ENCODE measurements at places on chromosomes 4 and X.

GRCh38 chrX:37905436-37906147, 58.2 kb upstream of the DYNLT3 start:
- DNase-seq, result peak; percentile 52

- DNase-seq, result no peak
Observed at GRCh38 chrX:119667111-119667878, 25.7 kb downstream of the SEPTIN6 start.

GRCh38 chr4:98226396-98226795, 34.8 kb upstream of the RAP1GDS1 start:
- no peak for DNase-seq

DNA sequence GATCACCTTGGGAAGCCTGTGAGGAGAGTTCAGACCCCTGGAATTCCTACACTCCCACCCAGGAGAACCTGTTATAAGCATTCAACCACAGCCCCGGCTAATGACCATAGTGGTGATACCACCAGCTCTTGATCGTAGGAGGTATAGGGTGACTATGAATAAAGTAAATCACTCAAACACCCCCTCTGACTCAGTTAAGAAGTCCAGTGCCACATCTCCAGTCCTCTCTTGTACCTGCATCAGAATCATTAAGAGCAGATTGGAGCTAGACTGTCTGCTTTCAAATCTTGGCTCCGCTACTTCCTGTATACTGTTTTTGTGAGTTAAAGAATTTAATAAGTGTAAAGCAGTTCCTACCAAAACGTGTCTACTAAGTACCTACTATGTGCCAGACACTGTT, 565.1 kb upstream of the DIPK2B start:
- DNase-seq, result no peak

- DNase-seq, result no peak
Observed at GRCh38 chr4:105496899-105497298, 23.0 kb upstream of the PPA2 start.

DNA sequence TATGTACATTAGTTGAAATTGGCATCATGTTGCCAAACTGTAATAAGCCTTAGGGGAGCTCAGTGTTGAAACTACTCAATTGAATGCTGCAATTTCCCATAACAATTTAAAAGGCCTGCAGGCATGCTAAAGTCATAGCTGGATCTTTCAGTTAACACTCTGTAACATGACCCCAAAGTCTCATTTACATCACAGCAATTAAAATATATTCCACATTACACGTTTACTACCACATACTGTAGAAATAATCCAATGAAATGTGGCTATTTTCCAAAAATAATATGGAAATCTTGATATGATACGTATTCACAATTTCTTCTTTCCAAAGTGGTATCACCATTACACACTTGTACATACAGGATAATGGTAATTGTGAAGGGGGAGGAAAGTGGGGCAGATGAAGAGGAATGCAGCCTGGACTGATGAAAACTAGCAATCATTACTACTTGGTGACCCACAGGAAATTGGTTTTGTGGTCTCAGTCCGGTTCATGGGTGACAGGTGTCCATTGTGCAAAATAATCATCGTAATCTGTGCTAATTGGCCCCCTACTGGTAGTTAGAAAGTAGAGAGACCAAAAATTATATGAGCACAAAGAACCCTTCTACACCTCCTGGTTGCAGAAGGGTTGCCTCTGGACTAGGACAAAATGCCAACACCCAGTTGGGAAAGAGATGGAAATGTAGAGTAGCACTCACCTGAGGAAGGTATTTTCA, 63.7 kb downstream of the TENM3 start:
- DNase-seq, result no peak

GRCh38 chr4:13289391-13289790, 194.7 kb downstream of the RAB28 start:
- no peak for DNase-seq

All from activated CD8-positive, alpha-beta memory T cell treated with anti-CD3 and anti-CD28 coated beads, Interleukin-2, amount 50 U/mL, for 48 hours (primary cell).